ENCODE measurements at places on chromosomes 3 and 15.

DNA sequence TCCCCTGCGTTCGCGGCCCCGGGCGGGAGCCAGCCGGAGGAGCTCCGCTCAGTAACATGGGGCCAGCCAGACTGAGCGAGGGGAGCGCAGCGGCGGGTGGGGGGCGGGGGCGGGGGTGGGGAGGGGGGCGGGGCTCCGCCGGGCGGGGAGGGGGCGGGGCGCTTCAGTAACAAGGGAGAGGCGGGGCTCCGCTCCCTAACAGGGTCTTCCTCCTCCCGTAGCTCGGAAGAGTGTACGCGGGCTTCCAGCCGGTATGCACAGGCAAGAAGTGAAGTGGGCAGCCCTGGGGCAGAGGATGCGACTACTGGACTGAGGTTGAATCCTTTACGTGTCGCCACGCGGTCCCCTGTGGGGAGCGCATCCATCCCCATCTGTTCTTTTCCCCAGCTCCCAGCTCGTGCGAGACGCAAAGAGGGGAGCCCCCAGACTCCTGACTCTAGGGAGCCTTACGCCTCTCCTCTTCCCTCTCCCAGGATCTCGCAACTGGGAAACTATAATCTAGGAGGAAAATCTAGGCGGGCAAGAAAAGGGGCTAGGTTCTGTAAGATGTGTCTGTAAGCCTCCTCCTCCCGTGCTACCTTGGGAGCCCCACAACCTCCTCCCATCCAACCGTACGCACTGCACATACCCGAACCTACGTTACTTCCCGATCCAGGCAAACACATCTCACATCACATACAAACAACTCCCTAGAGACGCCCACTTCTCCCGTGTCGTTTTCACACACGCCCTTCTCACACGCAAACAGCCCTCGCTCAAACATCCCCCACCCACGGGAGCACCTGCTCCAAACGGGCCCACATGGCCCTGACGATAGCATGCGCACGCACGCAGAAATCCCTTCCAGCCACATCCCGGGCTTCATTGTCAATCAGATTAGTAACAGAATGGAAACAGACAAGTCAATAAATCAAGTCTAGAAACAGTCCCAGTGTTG lies at the start of gene SHF:
SHF (minus strand) TSS at position 73 of the 937 bp plus-strand sequence; CDS start at position 58, 15 bp downstream.
- no peak for DNase-seq

DNA sequence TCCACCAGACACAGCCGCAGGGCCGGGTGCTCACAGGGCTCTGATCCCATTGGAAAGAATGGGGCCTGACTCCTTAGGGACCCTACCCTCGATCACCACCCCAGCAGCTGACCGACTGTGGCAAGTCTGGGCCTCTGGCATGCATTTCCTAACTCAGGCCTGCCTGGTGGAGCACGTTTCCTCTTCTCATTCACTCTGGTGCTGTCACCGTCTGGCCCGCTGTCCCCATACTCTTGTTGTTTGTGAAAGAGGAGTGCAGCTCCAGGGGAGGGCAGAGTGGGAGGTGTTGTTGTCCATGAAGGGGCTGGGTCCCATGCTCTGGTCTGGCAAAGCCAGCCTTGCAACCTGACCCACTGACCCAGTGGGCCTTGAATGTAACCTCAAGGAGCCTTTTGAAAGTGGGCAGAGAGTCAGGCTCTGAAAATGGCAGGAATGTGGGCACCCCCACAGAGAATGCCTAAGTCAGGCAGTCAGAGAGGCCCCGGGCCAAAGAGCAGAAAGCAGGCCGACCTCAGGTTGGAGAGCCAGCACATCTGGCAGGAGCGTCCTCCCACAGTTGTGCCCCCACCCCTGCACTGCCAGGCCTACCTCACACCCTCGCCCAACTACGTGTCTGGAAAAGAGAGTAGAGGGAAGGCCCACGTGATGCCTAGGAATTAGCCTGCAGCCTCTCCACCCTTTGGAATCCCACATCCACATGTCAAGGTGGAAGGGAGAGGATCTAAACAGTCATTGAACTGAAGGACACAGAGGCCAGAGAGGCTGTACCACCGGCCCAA lies 10.9 kb downstream of the SEMA7A start:
- no peak for DNase-seq

DNA sequence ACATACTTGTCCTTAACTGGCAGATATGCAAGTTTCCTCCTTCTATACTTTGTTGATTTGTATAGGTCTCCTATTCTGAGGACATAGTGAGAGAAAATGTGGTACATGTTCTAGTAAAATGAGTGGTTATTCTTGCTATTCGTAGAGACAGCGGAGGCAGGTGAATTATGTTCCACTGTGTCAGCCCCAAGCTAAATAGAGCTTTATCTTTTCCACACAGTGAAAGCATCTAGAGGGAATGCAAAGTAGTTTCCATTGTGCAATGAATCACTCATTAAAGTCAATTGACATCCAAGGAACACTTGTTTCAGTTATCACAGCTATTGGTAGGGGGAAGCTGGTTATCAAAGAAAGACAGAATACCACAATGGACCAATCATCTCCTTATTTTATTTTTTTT lies 262.4 kb downstream of the NLGN1 start:
- DNase-seq: no peak

DNA sequence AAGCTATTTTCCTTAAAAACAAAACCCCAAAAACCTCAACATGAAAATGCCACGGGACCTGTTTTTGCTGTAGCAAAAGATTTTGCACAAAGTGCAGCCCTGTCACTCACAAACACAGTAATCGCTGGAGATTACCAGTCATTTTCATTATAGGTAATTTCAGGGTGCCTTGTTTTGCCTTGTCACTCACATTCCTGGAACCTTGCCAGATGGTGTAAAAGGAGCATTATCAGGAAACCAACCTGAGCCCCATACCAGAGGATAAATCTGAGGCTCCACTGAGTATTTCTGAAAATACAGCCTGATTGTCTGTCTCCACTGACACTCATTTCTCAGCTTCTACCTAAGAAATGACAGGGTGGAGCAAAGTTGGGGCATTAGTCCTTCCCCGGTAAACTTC lies 791.3 kb upstream of the LMCD1 start:
- DNase-seq: no peak

DNA sequence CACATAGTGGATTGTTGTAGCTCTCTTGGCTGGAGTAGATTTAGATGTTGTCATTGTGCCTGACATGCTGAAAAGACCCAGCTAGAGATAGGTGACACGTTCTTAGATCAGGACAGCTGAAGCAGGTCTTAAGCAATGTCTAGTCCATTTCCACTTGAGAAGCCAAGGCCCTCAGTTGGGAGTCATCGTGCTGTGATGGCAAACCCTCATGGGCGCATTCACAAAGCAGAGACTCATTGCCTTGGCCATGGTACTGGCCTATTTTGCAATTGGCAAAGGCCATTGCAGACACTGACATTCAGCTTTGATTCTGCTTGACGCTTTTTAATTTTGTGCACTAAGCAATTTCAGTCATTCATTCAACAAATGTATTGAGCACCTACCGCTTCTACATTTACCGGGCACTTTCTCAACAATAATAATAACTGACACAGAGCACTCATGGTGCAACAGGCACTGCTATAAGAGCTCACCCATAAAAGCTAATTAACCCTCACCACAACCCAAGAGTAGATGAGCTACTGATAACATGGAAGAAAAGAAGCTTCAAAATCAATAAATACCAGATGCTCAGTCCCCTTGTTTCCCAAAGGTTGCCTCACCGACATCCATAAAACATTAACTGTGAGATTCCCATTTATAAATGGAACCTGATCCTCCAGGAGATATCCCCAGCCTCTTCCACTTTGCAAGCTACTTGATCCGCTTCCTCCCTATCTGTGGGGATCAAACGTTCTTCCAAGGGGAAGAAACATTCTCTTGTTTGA lies 200.1 kb downstream of the TLE3 start:
- DNase-seq: no peak

- DNase-seq: no peak
These were observed 48.9 kb downstream of the HES1 start for GRCh38 chr3:194184801-194185200.

- no peak for DNase-seq
These were observed 21.6 kb downstream of the RYK start for GRCh38 chr3:134229038-134229437.

- DNase-seq: no peak
These were observed 5.3 kb downstream of the FAM174B start for GRCh38 chr15:92650256-92650655.

- no peak for DNase-seq
These were observed 27.4 kb downstream of the SLC7A14 start for GRCh38 chr3:170558427-170558826.

DNA sequence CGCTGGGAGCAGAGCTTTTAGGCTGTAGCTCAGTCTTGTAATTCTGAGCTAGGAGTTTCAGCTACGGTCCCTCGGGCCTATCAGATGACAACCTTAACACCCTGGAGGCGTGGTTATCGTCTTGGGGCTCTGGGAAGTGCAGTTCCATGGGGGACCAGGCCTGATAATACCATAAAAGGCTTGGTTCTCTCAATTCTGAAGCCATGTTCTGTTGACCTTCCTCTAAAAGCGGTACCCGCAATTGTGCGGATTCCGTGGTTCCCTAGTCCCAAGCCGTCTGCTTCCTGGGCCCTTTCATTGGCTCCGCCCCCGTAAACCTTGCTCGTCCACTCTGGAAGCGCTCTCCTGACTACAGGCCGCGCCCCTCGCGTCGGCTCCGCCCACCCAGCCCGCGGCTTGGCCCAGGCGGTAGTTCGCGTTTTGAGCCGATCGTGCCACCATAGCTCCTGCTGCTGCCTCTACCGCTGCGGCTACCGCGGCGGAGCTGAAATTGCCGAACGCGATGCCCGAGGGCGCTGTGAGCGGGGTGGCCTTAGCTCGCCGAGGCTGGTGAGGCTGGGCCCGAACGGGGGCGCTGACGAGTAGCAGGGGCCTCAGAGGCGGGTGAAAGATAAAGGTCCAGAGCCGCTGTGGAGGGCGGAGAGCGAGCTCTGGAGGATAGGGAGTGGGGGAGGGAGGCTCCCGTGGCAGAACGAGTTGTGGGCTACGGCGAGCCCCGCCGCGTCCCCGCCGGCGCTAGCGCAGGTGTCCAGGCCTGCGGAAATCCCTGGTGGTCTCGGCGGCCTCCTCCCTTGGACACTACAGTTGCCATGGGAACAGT lies at the start of gene MAPKBP1:
MAPKBP1 (plus strand) TSS at position 423 of the 820 bp plus-strand sequence. CDS start 792 bp downstream, outside the sequence.
- DNase-seq: peak; percentile 70

DNA sequence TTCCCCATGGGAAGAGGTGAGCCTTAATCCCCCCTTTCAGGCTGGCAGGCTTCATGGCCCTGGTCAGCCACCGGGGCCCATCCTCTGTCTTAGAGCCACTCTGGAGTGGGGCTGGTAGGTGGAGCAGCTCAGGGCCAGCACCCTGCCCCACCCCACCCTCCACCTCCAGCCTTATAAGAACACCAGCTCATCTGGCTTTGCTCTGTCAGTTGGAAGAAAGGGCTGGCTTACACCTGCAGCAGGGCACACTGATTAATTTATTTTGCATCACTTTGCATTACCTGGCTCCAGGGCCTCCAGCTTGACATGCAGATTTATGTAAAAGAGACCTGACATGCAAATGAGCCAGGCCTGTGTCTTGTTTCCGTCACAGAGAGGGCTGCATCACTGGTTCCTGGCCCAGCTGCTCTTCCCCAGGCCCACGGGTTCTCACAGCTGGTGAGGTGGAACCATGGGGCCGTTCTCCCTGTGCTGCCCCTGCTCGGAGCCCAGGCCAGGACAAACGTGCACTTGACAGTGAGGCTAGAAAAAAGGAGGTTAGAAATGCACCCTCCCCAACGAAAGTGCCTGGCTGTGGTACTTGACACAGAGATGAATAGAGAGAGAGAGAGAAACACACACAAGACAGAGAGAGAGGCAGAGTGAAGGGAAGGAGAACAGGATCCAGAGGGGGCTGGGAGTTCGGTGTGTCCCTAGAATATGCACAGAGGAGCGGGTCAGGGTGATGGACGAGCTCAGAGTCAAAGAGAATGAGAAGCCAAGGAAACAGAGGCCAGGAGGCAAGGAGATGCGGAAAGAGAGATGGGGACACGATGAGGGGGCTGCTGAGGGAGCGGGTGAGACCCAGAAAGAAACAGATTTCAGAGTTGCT lies 44.5 kb upstream of the MAGEF1 start:
- no peak for DNase-seq

DNA sequence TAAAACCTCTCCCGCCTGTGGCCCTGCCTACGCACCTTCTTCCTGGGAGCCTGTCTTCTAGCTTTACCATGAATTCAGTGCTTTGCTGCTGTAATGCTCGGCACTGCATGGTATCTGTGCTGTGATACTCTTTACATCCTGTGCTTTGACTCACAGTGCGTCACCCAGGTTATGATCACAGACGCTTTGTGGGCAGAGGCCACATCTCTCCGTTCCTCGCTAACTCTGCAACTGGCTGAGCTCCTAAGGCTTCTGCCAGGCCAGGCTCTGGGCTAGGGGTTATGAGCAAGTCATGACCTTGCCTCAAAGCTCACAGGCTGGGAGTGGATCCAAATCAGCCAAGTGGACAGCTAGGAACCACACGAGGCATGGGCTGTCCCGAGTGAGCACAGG lies 23.2 kb downstream of the SPTBN5 start:
- no peak for DNase-seq

GRCh38 chr3:132721479-132722164 lies 587 bp downstream of the NPHP3 start:
- peak; percentile 51 for DNase-seq

- no peak for DNase-seq
These were observed 17.0 kb downstream of the PRKAR2A start for GRCh38 chr3:48830715-48831114.

DNA sequence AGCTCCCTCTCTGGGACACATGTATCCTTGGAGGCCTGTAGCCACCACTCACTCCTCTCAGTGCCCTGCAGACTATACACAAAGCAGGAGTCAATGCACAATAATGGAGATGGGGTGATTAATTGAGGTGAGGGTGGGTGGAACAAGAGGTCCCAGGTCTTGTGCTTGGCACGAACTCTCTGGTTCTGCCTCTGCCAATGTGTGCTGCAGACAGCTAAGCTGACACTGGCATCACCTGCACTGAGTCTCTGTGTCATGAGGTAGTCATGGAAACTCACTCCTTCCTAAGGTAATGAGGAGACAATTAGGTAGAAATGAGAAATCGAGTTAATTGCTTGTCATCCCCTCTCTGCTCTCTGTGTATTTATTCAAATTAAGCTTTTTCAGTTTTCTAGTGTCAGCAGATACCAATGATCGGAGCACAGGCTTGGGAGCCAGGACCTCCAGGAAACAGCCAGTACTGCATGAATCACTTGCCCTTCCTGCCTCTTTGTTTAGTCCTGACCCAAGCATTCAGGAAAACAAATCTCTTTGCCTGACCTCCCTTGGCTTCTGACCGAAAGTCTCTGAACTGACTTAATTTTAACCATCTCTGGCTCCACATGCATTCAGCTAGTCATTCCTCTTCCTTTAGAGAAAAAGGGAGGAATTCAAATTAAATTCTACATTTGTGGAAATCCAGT lies 56.7 kb downstream of the DRD3 start:
- no peak for DNase-seq

GRCh38 chr15:41557673-41558399 lies 1.2 kb upstream of the TYRO3 start:
- peak; percentile 82 for DNase-seq
